ENCODE measurements at places on chromosomes 2 and 18.

DNA sequence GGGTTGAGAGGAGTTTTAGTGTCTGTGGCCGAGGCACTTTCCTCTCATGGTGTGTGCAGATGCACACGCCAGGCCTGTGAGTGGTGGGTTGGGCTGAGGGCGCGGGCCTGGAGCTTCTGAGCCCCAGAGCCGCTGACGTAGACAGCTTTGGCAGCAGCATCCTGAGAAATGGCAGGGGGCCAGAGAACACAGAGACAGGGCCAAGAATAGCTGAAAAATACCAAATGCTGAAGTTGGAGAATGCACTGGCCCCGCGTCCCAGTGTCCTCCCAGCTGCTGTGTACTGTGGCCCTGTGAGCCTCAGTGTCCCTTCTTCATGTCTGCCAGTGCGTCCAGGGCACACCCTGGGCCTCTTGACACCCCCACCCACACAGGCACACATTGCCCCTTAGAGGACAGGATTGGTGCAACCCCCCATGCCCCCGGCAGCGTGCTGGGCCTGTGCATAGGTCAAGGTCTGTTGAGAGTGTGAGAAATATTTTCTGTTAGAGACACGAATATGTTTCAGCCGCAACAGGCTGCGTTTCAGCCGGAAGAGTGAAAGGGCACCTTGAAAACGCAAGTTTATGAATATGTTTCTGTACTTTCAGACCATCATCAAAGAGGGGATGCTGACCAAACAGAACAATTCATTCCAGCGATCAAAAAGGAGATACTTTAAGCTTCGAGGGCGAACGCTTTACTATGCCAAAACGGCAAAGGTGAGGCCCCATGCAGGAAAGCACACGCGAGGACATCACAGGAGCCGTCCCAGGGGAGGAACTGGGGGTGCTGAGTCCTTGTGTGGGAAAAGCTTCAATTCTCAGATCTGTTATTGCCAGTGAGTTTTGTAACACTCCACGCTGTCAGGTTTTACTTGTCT is 33.6 kb downstream of the DGKD start:
- peak; percentile 88 for DNase-seq

GRCh38 chr2:181459621-181460021 is 2.4 kb downstream of the ITGA4 start:
- no peak for DNase-seq

DNA sequence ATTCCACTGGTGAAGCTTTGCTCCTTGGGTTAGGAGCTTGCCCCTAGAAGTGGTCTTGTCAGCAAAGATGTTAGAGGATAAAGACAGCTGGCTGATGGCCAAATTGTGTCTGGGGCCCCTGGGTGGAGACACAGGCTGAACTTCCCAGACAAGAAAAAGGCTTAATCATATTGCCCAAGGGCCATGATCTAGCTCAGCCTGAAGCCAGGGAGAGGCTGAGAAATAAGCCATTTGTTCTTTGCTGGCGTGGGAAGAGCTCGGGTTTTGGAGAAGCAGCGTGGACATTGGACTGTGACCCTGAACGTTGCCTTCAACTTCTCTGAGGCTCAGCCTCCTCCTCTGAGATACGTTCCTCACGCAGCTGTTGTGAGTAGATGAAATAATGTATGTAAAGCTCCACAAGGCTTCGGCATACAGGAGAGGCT is 153.0 kb downstream of the ZFP36L2 start:
- DNase-seq: peak; percentile 60

DNA sequence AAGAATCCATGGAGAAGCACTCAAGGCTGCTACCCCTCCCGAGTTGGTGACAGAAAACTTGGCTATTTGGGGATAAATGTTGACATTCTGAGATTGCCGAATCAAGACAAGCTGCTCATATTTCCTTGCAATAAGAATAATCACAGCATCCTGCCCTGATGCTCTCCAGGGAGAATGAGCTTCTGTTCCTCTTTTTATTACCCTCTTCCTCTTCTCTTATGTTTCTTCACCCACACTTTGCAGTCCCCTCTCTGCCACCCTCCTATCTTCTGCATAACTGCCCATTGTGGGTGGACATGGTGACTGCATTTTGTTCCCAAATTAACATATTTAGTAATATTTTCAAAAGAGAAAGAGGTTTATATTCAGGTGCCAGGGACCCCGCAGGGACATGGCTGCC is 11.9 kb upstream of the MSGN1 start:
- no peak for DNase-seq

GRCh38 chr2:224072541-224073188 is 33.6 kb upstream of the SERPINE2 start:
- DNase-seq: peak; percentile 49

- DNase-seq: no peak
Measured at GRCh38 chr2:236988690-236989624, 96.7 kb upstream of the COPS8 start.

Data from renal pelvis (tissue), 12 donors.